Activated T-cell treated with anti-CD3 and anti-CD28 coated beads, Interleukin-2, amount 50 U/mL, for 4 hours (primary cell): ENCODE measurements at places on chromosomes 16 and 17. TPM values are rescaled to one million over a fixed set of nuclear protein-coding genes. Genes with fewer than 3 reads are reported as not detected.

- no peak for DNase-seq
Measured at GRCh38 chr17:71919186-71919585, 201.6 kb upstream of the SOX9 start.

- DNase-seq, result no peak
Measured at GRCh38 chr16:7579454-7579853, 246.8 kb downstream of the RBFOX1 start.

- no peak for DNase-seq
Measured at GRCh38 chr17:49873466-49873865, 25.6 kb upstream of the TAC4 start.

DNA sequence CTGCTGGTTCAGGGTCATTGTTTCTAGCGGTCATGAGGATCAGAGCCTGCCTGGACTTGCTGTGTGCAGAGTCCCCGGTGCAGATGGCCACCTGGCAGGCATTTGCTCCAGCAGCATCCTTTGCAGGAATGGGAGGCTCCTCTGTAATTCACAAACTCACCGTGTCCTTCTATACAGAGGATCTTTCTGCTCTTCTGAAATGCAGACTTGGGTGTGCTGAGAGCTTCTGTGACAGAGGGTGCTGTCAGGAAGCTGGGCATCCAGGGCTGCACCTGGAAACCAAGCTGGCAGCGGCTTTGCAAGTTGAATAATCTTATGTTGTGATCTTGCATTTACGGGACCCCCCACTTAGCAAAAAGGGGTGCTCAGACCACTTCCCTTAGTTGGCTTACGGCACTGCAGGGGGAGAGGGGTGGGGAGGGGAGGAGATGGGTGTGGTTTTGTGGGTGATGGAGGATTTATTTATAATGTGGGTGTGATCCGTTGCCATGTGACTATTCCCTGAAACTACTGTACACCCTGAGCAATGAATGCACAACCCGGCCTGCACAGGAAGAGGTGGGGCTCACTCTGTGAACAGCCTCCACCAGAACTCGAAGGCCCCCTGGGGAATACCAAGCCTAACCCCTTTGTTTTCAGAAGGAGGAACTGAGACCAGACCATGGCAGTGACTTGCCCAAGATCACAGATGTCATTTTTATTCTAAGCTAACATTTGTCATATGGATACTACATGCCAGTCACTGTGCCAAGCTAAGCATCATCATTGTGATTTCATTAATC, 178.3 kb downstream of the PRKCB start:
- DNase-seq, result peak; percentile 25

GRCh38 chr17:56973520-56973919, 4.4 kb upstream of the SCPEP1 start:
- no peak for DNase-seq

DNA sequence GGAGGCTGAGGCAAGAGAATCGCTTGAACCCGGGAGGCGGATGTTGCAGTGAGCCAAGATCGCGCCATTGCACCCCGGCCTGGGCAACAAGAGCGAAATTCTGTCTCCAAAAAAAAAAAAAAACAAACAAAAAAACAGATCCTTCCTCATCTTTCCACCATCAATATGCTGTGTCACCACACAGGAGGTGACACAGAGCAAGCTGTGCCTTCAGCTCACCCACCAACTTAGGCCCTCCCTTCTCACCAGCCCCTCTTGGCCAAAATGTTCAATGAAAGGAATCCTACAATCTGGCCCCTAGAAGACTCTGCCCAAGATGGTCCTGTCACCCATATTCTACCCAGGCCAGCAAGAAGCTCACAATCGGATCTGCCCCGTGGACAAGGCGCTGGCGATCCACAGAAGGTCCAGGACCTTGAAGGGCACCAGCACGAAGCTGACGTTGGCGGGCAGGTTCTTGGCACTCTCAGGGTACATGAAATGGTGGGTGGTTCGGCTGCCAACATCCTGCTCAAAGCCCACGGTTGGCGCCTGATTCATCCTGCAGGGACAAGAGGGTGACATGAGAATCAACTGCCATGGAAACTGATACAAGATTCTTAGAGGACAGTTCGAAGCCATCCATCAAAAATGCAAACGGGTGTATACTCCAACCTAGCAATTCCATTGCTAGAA, 41.4 kb downstream of the DDX19A start:
- DNase-seq, result no peak

DNA sequence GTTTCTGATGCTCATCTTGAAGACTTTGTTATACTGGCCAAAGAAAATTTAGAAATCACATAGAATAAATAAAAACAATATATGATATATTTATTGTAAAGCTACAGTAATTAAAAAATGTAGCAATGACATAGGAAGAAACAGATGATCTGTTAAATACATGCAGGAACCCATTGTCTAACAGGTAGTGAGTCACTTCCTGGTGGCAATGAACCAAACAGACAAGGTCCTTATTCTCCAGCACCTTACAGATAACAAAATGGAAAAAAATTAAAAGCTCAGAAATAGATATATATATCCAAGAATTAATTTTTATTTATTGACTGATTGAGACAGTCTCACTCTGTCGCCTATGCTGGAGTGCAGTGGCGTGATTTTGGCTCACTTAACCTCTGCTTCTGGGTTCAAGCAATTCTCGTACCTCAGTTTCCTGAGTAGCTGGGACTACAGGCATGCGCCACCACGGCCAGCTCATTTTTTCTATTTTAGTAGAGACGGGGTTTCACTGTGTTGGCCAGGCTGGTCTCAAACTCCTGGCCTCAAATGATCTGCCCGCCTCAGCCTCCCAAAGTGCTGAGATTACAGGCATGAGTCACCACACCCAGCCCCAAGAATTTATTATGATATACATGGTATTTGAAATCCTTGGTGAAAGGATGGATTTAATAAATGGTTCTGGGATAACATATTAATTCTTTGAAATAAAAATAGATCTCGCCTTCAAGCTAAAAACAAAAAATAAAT, 7.5 kb downstream of the NETO2 start:
- no peak for DNase-seq

- DNase-seq, result no peak
Measured at GRCh38 chr16:80230328-80231120, 310.3 kb upstream of the DYNLRB2 start.

- DNase-seq, result no peak
Measured at GRCh38 chr17:58276423-58276822, 4.3 kb downstream of the MPO start.

GRCh38 chr17:78397681-78398101, 19.2 kb downstream of the PGS1 start:
- DNase-seq, result no peak

The ADGRG1 gene
- 3.6 TPM for total RNA-seq

The GP1BA gene
- 0.25 TPM for total RNA-seq
